ENCODE measurements at places on chromosomes 2 and 18. TPM values are rescaled to one million over a fixed set of nuclear protein-coding genes. Genes with fewer than 3 reads are reported as not detected.

Gene NFATC1
- polyA plus RNA-seq = 6.4 TPM

Gene TRPM8
- polyA plus RNA-seq = not detected

- DNase-seq = no peak
Observed at GRCh38 chr2:54528311-54528955, 72.3 kb downstream of the SPTBN1 start.

Gene POTEC
- polyA plus RNA-seq = 0.06 TPM

DNA sequence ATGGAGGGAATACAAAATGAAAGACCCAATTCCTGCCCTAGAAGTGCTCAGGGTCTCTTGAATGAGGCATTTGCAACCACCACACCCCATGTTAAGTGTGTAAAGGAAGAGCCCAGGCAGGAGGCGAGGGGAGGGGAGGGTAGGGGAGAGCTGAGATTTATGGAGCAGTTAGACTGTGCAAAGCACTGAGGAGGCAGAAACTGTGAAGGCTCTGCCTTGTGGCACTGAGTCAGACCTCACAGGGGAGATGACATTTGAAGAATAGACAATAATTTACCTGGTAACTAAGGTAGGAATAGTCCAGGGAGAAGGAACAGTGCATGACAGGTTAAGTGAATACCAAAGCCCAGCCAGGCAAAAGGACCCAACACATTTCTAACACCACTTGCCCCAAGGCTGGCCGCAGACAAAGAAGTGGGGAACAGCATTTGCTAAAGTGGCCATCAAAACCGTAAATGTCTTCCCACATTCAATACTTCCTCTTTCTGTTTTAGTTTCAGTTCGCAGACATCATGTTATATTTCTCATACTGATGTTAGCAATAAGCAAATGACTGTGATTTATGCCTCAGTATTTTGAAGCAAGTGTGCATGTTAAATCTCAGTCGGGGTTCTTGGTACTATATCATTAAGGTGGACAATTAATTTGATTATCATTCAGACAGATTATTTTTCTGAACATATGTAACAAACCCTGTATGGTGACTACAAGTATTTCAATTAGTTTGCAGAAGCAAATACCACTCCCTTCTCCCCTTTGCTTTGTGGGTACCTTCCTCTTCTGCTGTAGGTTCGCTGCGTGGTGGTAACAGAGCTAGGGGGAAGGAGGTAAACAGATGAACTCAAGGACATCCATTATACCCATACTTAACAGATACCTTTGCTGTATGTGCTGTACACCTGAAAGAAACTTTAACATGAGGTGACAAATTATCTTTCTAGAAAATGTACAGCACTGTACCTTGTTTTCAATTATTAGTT lies 27.5 kb downstream of the CDH20 start:
- DNase-seq = no peak

DNA sequence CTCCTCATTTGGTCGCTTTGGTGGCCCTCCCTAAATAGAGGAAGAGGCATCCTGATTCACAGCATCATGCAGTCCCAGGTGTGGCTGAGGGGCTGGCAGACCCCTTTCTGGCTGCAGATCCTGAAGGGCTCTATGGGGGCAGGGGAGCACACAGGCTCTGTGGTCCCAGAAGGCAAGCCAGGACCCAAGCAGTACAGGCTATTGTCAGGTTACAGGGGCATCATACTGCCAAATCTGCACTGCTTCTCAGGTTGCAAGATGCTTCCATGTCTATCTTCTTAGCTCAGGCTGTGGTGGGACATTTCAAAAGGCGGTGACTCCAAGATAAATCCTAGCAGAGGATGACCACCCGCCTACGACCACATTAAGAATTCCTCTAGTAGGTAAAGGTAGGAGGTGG lies 54.3 kb downstream of the TTC32 start:
- DNase-seq = no peak

Gene TGFA
- 17.6 TPM for polyA plus RNA-seq

Gene PRKAG3
- 0.07 TPM for polyA plus RNA-seq

DNA sequence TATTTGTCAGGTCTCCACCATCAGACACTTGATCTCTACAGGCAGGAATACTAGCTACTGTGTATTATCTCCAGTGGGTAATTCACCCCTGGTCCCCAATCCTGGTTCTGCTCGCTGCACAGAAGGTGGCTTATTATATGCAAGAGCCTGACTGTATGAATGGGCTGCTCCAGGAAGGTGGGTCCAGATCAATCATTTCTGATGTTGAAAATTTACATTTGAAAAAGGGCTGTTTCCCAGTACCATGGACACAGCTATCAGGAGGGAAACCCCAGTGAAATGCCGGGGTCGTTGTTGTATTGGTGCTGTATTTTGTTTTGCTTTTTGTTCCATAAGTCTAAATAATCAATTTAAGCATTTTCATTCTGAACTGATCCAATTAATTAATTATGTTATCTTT lies 367.6 kb downstream of the RND3 start:
- no peak for DNase-seq

DNA sequence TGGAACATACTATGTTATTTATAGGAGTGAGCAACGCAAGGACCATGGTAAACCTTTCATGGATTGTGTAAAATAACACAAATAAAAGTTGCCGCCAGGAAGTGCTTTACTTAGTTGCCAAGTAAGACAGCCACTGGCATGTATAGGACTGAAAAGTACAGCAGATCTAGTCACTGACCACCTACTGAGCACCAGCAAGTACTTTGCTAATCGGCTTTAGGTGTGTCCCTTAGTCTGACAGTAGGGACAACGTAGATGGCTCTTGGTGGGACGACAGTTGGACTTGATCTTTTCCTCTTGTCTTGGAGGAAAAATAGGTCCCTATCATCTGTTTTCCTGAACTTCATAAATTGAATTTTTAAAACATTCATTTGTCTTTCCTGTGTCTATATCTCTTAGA lies 13.6 kb upstream of the CXXC1 start:
- DNase-seq = no peak

DNA sequence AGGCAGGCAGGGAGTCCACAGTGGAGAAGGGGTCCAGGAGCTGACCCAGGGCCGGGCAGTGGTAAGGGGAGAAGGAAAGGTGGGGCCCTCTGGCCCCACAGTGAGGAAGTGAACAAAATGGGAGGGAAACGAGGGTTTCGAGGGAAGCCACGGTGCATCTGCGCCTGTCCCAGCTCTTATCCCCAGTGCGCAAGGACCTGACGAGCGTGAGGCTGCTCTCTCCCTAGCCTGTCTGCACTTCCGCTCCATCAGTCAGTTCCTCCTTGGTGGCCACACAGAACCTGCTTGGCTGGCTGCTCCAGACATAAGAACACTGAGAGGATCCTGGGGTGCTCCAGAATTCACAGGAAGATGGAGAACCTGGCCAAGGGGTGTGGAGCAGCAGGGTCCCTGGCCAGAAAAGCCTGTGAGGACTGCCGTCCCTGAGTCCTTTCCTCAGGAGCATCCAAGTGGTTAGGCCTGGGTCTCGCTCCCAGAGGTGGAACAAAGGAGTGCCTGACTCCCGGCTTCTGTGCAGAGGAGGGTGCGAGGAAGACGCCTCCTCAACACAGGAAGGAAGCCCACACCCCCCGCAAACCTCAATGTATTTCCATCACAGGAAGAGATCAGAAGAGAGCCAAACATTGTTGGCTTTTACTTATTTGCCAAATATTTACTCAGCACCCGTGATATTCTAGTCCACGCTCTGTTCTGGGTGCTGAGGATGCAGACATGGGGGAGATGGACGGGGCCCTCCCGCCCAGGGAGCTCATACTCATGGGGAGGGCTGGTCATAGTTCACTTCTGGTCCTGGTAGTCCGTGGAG lies 43.7 kb upstream of the SEMA4C start:
- DNase-seq = no peak

GRCh38 chr2:140698636-140699035 lies 1432.2 kb downstream of the LRP1B start:
- DNase-seq = no peak

DNA sequence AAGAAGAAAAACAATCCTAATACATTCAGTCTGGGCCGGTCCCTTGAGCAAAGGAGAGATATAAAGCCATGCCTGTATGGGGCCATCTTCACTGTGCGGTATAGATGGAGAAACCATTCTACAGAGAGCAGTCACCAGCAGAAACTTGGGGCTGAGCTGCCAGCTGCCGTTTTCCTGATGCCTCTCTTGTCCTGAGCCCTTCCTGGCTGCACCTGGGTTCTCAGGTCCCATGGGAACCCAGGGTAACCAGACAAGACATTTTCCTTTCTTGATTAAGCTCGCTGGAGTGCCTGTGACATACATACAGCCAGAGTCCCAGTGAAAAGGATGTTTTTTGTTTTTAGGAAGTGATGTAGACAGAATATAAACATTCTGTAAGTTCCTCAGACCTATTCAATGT lies 5.3 kb upstream of the METTL21A start:
- DNase-seq = no peak

- no peak for DNase-seq
Observed at GRCh38 chr18:21191596-21192307, 50.3 kb upstream of the GREB1L start.

- no peak for DNase-seq
Observed at GRCh38 chr2:28102455-28102874, 211.9 kb downstream of the BABAM2 start.

GRCh38 chr2:64024259-64024949 lies 5.2 kb upstream of the VPS54 start:
- no peak for DNase-seq

GRCh38 chr2:158144914-158145625 lies 43.4 kb downstream of the UPP2 start:
- no peak for DNase-seq

DNA sequence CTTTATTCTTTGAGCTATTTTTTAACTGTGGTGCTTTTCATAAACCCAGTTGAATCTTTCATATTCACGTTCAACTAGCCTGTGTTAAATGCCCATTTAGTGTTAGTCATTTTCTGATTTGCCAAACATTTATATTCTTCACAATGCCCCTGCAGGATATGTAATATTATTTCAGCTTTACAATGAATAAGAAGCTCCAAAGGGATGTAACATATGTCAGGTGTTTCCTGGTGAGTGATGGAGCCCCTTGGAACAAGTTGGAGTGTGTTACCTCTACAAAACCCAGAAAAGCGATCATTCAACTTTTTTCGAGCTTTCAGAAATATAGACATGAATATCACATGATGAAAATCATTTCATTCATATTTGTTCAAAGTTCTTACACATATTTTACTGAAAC lies 471.0 kb upstream of the CDH2 start:
- DNase-seq = no peak

Gene ANKRD53
- 1.1 TPM for polyA plus RNA-seq

Gene STAT4
- polyA plus RNA-seq = 5.7 TPM

GRCh38 chr2:101064505-101064867 lies 62.4 kb downstream of the RPL31 start:
- no peak for DNase-seq

GRCh38 chr2:209387389-209387788 lies 36.5 kb upstream of the MAP2 start:
- no peak for DNase-seq

DNA sequence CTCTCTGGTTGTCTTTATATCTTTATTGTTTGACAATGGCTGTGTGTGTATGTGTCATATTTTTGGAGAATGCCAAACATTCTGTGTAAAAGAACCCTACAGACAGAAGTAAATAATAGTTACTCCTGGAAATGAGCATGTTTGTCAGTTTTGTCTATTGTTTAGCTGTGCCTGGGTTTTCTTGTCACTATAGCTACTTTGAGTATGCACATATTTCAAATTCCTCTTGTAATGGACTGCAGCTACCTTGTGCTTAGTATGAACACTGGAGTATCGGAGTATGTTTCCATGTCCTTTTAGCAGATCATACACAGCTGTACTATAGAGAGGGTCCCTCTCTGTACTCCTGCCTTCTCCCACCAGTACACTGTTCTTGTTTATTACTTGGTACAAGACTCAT lies 58.0 kb upstream of the DOCK10 start:
- no peak for DNase-seq

- no peak for DNase-seq
Observed at GRCh38 chr2:7792031-7792651, 874.9 kb downstream of the RNF144A start.

- DNase-seq = no peak
Observed at GRCh38 chr2:15671842-15672815, 80.5 kb downstream of the DDX1 start.

Gene ALLC
- polyA plus RNA-seq = not detected

Gene TDRD15
- polyA plus RNA-seq = 0.06 TPM
